Hematopoietic multipotent progenitor cell treated with erythropoietin and hydrocortisone succinate and interleukin-3 and kit ligand, for 15 days (in vitro differentiated cells): ENCODE measurements at places on chromosomes 7 and 10.

DNA sequence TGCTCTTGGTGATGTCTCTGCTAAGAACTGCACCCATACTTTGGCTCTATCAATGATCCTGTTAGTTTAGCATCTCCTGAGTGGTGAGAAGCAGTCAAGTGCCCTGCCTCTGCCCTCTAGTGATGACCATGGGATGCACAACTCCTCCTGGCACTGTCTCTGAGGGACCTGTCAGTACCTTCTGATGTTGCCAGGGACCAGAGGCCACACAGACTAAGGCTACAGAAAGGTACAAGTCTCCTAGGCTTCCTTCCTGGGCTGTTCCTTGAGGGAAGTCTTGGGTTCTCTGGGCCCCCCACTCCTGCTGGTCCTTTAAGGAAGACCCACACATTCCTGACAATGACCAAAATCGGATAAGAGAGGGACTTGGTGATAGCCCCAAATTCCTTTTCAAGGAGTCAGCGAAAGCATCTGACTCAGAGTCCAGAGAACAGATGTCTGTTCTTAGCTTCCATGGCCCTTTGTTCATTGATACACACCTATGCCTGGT, 15.3 kb downstream of the NKX2-3 start:
- DNase-seq, result no peak

- DNase-seq, result no peak
These were observed 20.1 kb upstream of the OR6B1 start for GRCh38 chr7:143979998-143980397.

DNA sequence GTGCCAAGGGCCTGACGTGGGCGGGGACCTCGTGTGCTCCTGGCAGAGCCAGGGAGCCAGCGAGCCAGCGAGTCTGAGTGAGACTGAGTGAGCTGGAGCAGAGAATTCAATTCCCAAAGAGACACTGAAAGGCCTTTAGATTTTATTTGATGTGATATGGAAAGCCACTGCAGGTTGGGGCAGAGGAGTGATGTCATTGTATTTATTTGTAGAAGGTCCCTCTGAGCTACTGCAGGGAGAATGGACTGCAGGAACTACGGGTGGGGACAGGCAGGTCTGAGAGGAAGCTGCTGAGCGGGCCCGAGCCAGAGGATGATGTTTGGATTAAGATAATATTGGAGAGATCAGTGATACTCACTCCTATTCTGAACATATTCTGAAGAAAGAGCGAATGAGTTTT, 445.8 kb upstream of the ANKRD30A start:
- DNase-seq, result no peak

GRCh38 chr7:24576171-24577025, 3.1 kb downstream of the PALS2 start:
- DNase-seq, result peak; percentile 52

DNA sequence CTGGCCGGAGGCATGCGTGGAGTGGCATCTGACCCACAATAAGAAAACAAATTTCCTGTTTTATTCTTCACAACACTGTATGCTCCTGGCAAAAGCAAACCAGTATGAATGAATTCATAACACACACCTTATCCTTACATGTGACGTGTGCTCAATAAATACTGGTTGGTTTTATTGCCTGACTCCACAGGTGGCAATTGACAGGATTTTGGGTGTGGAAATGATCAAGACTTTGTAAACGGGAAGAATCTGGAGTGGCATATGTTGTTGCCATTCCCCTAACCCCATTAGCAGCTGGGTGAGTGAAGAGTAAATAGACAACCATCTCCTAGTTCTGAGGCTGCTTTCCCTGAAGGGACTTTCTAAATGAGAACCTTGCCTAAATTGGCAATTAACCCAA, 215.5 kb upstream of the AOAH start:
- DNase-seq, result no peak

DNA sequence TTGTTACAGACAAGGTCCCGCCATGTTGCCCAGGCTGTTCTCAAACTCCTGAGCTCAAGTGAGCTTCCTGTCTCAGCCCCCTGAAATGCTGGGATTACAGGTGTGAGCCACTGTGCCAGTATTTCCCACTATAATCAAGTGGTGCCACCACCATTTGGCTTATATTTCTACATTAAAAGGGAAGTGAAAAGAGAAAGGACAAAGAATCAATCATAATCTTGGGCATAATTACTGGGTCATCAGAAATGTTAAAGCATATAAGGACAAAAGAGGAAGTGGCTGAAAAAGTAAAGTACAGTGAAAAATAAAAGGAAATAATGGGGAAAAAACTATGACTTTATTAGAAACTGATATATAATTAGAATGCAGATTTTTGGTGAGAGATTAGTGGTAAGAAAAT, 25.7 kb upstream of the ENTPD1 start:
- DNase-seq, result no peak

- DNase-seq, result no peak
These were observed 83.4 kb upstream of the ODAD2 start for GRCh38 chr10:28082316-28082715.

DNA sequence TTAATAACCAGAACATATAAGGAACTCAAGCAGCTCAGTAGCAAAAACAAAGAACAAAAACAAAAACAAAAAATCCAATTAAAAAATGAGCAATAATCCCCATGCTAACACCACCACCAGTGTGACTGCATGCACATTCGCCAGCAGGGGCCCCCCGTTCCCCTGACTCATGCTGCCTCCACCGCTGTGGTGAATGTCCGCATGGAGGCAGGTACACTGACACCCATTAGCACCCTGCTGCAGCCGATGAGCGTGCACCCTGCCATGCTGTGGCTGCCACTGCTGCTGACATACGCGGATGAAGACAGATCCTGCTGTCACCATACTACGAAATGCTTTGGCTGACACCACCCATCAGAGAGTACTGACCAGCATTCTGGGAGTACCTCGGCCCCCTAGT, 321.6 kb upstream of the LRRTM3 start:
- no peak for DNase-seq

DNA sequence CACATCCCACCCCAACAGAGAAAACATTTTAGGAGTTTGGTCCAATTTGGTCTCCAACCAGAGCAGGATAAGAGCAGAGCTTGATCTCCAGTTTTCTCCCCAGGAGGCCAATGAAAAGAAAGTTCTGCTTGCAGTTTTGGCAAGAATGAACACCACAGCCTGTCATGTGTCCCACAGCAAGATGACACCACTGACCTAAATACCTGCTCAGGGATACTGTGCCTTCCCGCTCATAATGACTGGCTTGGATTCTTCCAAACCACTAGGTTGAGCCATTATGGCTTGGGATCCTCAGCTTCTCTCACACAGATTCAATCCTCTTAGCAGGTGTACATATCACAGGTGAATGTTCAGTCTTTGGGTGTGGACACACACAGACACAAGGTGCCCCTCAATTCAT, 53.3 kb downstream of the C10orf90 start:
- no peak for DNase-seq

GRCh38 chr10:91605968-91606367, 26.9 kb downstream of the PPP1R3C start:
- no peak for DNase-seq

- no peak for DNase-seq
These were observed 1361.7 kb downstream of the XPNPEP1 start for GRCh38 chr10:108561649-108562048.

- no peak for DNase-seq
These were observed 209.0 kb downstream of the JCAD start for GRCh38 chr10:29850371-29850770.

DNA sequence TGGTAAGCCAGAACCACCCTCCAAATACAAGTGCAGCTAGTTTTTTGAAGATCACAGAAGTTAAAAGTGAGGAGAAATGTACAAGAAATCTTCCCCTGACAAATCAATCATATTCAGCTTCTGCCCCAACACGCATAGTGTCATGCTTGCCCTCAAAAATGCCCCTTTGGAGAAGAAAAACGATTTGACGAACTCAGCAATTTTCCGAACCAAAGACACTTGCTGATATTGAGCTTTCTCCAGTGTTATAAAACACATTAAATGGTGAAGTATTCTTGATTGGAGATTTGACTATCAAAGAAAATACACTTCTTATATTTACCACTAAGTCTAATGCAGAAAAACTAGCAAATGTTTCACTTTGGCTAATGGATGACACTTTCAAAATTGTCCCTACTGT, 195.5 kb downstream of the ETV1 start:
- DNase-seq, result no peak

GRCh38 chr10:70122742-70123141, 9.9 kb downstream of the AIFM2 start:
- no peak for DNase-seq

- no peak for DNase-seq
These were observed 587.0 kb downstream of the SDK1 start for GRCh38 chr7:3888096-3888495.

DNA sequence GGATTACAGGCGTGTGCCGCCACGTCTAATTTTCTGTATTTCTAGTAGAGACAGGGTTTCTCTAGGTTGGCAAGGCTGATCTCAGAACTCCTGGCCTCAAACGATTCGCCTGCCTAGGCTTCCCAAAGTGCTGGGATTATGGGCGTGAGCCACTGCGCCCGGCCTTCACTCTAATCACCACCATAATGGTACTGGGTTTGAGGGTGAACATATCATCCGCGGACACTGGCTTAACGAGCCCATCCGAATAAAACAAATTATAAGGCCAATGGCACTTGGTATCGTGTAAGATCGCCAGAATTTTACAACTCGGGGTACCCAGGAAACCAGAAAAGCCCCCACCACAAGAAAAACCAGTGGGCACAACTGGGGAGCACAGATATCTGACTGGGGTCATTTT, 580 bp downstream of the FAM200A start:
- DNase-seq, result no peak

DNA sequence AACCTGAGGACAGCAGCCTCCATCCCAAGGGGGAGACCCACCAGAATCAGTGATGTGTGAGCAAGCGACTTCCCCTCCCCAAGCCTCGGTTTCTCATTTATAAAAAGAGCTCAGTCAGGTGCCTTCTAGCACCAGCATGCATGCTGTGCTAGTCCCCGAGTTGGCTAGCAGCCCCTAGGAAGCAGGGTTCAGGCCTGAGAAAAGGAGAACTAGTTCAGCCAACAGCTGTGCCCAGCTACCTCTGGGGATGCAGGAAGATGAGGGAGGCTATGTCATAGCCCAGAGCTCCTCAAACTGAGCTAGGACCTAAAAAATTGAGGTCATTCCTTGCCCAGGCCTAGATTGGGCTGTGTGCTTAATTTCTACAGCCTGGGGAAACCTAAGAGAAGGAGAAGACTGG, 13.7 kb downstream of the DRGX start:
- DNase-seq, result no peak

- no peak for DNase-seq
These were observed 328.4 kb upstream of the NFE2L3 start for GRCh38 chr7:25823571-25823970.

DNA sequence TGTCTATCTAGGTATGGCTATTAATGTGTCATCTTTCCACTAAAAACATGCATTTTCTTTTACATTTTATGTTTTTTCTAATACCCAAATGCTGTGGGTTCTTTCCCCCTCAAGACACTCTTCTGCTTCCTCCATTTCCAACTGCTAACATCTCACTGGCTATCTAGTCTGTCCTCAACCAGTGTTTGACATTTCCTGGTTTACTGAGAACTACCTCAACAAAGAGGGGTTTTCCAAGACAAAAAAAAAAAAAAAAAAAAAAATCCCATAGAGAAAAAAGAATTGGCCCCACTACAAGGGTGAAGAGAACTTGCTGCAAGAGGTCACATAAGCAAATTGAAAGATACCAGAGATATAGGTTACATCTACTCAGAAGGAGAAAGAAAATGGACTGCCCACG, 359.7 kb downstream of the CRPPA start:
- no peak for DNase-seq

DNA sequence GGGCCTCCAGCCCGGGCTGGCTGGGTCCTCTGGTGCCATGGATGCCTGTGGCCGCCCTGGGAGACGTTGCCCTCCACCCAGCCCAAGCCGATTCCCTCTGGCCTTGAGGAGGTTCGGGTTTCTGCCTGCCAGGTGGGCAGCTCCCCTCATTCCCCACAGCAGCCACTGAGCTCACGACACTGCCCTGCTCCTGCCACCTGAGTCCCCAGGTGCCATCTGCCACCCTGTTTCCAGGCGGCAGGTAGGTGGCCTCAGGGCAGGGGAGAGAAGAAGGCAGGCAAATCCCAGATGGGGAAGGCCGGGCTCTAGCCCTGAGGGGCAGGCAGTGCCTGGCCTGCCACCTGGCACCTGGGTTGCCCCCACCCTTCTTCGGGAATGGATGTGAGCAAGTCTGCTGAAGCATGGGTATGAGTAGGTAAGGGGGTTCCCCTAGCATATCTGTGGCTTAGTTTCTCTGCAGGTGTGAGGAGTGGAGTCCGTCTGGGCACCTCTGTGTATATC, 92.2 kb upstream of the PPIF start:
- DNase-seq, result no peak

DNA sequence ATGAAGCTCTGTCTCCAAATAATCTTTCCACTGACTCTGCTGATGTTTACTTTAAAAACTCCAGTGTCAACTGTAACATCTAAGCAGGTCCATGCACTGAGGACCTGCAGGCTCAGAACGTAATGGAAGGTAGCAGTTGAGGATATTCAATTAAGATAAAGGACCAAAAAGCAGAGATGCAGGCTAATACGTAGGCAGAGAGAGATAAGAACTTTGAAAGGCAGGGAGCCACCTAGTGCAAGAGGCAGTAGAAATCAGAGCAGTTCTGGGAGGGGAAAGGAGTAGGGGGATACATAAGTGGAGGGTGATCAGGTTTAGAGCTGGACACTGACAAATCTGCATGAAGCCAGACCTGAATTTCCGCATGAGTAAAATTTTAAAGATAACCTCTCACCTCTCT, 114.5 kb upstream of the POM121L12 start:
- no peak for DNase-seq

- DNase-seq, result no peak
These were observed 303.7 kb downstream of the BAMBI start for GRCh38 chr10:28981007-28981406.

- peak; percentile 54 for DNase-seq
These were observed 3.4 kb downstream of the TACR2 start for GRCh38 chr10:69413221-69413865.

- no peak for DNase-seq
These were observed 68.6 kb downstream of the C7orf25 start for GRCh38 chr7:42843205-42843800.

GRCh38 chr10:71923138-71923692, 41.0 kb upstream of the CHST3 start:
- no peak for DNase-seq
